ENCODE measurements at places on chromosomes 5 and 9.

DNA sequence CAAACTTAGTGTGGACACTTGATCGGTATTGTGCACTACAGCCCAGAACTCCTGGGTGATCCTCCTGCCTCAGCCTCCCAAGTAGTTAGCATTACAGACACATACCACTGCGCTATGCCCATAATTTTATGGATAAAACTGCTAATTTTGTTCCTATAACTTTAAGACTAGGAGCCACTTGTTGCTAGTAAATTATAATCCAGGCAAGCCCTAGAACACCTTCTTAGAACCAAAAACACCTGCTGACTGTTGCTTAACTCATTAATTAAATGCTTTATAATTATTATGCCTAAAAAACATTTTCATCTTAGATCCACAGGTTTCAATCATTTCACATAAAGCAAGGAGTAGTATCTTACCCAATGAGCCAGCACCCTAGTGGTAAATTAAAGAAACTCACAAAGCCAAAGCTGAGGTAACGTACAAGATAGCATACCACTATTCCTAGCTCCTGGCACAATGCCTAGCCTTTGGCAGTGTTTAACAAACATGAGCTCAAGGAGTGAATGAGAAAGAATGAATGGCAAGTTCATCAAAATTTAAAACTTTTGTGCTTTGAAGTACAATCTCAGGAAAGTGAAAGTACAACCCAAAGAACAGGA, 5.4 kb downstream of the MRPS27 start:
- DNase-seq, result peak; percentile 42

DNA sequence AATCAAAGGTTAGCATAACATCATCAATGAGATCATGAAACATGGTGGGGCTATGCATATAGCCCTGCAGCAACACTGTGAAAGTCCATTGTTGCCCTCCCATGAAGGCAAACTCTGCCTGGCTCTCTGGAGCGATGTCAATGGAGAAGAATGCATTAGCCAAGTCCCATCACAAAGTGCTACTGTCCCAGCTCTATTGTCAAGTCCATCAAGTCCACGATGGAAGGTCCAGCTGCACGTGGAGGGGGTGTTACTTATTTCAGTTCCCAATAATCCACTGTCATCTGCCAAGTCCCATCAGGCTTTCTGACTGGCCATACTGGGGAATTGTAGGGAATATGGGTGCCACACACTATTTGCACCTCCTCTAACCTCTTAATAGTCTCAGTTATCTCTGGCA, 10.8 kb downstream of the DMAC1 start:
- DNase-seq, result no peak

DNA sequence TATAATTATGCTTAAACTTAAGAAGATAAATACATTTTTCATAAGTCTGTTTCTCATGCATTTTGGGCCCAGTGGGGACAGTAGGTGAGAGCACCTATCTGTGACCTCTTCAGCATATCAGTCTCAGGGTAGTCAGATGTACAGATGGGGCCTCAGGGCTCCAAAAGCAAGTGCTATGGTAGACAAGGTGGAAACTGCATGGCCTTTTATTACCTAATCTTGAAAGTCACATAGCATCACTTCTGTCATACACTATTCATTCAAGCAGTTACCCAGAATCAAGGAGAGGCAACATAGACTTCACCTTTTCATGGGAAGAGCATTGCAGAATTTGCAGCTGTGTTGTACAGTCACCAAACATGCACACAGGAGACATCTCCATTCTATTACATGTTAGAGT, 94.8 kb downstream of the SV2C start:
- no peak for DNase-seq

DNA sequence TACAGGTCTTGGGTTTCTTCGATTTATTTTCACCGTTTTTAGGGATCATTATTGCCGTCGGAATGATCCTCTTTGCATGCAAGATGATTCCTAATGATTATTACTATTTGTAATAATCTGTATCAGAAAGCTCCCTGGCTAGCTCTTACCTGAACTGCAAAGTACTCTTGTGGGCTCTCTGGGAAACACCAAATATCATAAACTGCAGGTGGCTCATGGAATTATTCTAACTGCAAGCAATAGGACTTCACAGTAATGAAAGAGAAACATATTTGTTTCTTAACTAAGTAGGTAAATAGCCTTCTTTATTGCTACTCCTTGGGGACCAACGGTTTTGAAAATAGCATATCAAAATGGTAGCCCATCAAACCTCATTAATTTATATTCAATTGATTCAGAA, 219.4 kb downstream of the NFIB start:
- no peak for DNase-seq

- DNase-seq, result peak; percentile 61
Measured at GRCh38 chr9:127974769-127975261, 6.0 kb downstream of the EEIG1 start.

GRCh38 chr9:88310310-88310980, 77.8 kb upstream of the SPIN1 start:
- no peak for DNase-seq

DNA sequence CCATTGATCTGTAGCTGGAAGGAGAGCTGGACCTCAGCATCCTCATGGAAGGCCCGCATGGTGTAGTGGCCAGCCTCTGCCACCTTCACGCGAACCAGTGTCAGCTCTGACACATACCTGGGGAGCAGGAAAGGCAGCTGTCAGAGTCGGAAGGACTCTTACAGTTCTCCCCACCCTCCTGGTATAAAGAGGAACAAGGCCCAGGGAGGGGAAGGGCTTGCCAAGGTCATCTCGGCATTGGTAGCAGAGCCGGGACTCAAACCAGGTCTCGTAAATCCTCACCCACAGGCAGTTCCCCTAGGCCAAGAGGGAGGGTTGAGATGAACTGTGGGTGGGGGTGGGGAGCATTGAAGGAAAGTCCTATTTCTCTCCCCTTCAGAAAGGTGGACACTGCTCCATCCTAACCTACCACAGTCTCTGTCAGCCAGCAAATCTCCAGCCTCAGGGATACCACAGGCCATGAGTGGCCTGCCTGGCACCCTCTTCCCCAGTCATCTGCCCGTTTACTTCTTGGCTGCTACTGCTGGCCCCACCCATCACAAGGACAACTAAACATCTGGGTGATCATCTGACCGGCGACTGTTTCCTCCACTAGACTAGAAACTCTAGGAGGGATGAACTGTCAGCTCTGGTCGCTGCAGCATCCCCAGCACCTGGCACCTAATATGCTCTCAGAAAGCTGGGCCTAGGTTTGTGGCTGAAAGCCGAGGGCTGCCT, 23.5 kb downstream of the PDGFRB start:
- DNase-seq, result no peak
